Foreskin keratinocyte (primary cell): ENCODE measurements at places on chromosomes 6 and 20. TPM values are rescaled to one million over a fixed set of nuclear protein-coding genes. Genes with fewer than 3 reads are reported as not detected.

The ZNF451 gene
- 5.7 and 6.5 TPM in 2 replicates for polyA plus RNA-seq

The LPIN3 gene
- polyA plus RNA-seq, result 9.2 and 9.6 TPM in 2 replicates

The MACROD2 gene
- polyA plus RNA-seq, result 0.28 and 0.30 TPM in 2 replicates

The C20orf144 gene
- 0.03 TPM in 1 of 2 replicates, not detected in the other for polyA plus RNA-seq

The PAK5 gene
- polyA plus RNA-seq, result not detected in 2 replicates

The PRL gene
- not detected in 2 replicates for polyA plus RNA-seq

The PKIB gene
- 0.94 and 2.8 TPM in 2 replicates for polyA plus RNA-seq

The PRDM13 gene
- not detected in 2 replicates for polyA plus RNA-seq

The WFDC2 gene
- polyA plus RNA-seq, result 0.90 and 1.1 TPM in 2 replicates

The MAFB gene
- polyA plus RNA-seq, result 0.07 and 0.12 TPM in 2 replicates

The OR2J1 gene
- polyA plus RNA-seq, result not detected in 2 replicates

The PXT1 gene
- 0.04 TPM in 1 of 2 replicates, not detected in the other for polyA plus RNA-seq

The DEFB124 gene
- not detected in 2 replicates for polyA plus RNA-seq

The OR14J1 gene
- not detected in 2 replicates for polyA plus RNA-seq

The LINC00237 gene
- not detected in 2 replicates for polyA plus RNA-seq

The MUC21 gene
- not detected in 2 replicates for polyA plus RNA-seq

The KHDRBS2 gene
- not detected in 2 replicates for polyA plus RNA-seq

The TBX18 gene
- polyA plus RNA-seq, result not detected in 2 replicates

The CALHM6 gene
- 4.0 and 4.6 TPM in 2 replicates for polyA plus RNA-seq

The LCA5 gene
- 0.34 and 0.46 TPM in 2 replicates for polyA plus RNA-seq

The LGSN gene
- polyA plus RNA-seq, result not detected in 2 replicates

The EPPIN gene
- not detected in 2 replicates for polyA plus RNA-seq

The DUSP15 gene
- not detected in 2 replicates for polyA plus RNA-seq

The RIPPLY2 gene
- polyA plus RNA-seq, result 1.5 and 2.2 TPM in 2 replicates

The ASIP gene
- polyA plus RNA-seq, result not detected in 2 replicates

The CST4 gene
- polyA plus RNA-seq, result not detected in 2 replicates

The MEI4 gene
- polyA plus RNA-seq, result not detected in 2 replicates

The ZBTB22 gene
- 8.4 and 9.0 TPM in 2 replicates for polyA plus RNA-seq

The RAET1E gene
- polyA plus RNA-seq, result 0.97 and 1.1 TPM in 2 replicates

The TEAD3 gene
- 17.1 and 17.2 TPM in 2 replicates for polyA plus RNA-seq

The IPCEF1 gene
- not detected in 2 replicates for polyA plus RNA-seq

The RTN4IP1 gene
- 10.4 and 12.4 TPM in 2 replicates for polyA plus RNA-seq

The ADGB gene
- not detected in 2 replicates for polyA plus RNA-seq

The ADGRF5 gene
- not detected in 2 replicates for polyA plus RNA-seq

The CASP8AP2 gene
- 3.0 TPM in 2 replicates for polyA plus RNA-seq

The COL11A2 gene
- 0.13 and 0.16 TPM in 2 replicates for polyA plus RNA-seq

The GSTA2 gene
- not detected in 2 replicates for polyA plus RNA-seq

The CCM2L gene
- not detected in 2 replicates for polyA plus RNA-seq

The ELMO2 gene
- polyA plus RNA-seq, result 17.2 and 18.6 TPM in 2 replicates

The RNF39 gene
- polyA plus RNA-seq, result 4.6 and 5.3 TPM in 2 replicates

The GTF3C6 gene
- polyA plus RNA-seq, result 88.6 and 88.8 TPM in 2 replicates

The THEMIS gene
- polyA plus RNA-seq, result not detected in 2 replicates

The GTPBP2 gene
- 33.0 and 34.1 TPM in 2 replicates for polyA plus RNA-seq

The FABP7 gene
- 0.49 and 0.59 TPM in 2 replicates for polyA plus RNA-seq

The ADGRG6 gene
- 5.7 and 7.1 TPM in 2 replicates for polyA plus RNA-seq

The RFX6 gene
- polyA plus RNA-seq, result not detected in 2 replicates

The SLC25A27 gene
- polyA plus RNA-seq, result 2.1 and 2.2 TPM in 2 replicates

The BPIFB1 gene
- polyA plus RNA-seq, result not detected in 2 replicates

The SLC17A2 gene
- not detected in 2 replicates for polyA plus RNA-seq

The RIMS4 gene
- polyA plus RNA-seq, result not detected in 2 replicates
